ENCODE measurements at places on chromosomes 11 and 22.

DNA sequence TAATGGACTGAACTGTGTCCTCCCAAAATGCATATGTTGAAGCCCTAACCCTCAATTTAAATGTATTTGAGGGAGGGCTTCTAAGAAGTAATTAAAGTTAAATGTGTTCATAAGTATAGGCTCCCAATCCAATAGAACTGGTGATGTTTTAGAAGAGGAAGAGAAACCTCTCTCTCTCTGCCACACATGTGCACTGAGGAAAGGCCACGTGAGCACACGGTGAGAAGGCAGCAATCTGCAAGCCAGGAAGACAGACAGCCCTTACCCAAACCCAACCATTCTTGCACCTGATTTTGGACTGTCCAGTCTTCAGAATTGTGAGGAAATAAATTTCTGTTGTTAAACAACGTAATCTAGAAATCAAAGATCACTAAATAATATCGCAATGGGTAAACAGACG, 501.5 kb upstream of the ARHGAP42 start:
- DNase-seq: no peak

DNA sequence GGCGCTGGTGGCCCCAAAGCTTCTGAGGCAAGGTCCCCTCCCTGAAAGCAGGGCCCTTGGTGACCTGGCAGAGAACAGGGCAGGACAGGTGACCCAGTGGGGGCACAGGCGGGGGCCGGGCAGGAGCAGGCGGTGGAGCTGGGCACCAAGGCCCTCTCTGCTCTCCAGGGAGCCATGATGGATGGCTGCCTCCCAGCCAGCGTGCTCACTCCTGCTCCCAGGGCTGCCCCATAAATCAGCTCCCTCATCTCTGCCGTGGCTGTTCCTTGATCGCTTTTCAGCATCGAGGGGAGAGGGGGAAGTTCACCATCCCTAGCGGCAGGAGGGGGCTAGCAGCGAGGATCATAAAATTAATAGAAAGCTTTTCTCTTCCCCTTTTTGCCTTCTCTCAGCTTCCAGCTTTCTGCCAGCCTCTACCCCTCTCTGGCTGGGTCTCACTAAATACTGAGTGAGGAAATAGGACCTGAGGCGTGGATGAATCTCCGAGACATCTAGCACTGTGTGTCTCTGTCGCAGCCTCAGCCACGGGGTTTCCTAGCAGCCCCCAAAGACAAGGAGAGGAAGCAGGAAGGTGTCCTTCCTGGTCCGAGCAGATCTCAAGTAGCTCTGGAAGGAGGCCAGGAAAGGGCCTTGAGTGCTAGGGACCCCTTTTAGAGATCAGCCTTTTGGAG, 22.2 kb upstream of the ELFN2 start:
- DNase-seq: no peak

GRCh38 chr11:69947059-69947792, 128.0 kb upstream of the FGF3 start:
- DNase-seq: no peak

GRCh38 chr22:49179886-49180682, 647.6 kb downstream of the BRD1 start:
- no peak for DNase-seq

DNA sequence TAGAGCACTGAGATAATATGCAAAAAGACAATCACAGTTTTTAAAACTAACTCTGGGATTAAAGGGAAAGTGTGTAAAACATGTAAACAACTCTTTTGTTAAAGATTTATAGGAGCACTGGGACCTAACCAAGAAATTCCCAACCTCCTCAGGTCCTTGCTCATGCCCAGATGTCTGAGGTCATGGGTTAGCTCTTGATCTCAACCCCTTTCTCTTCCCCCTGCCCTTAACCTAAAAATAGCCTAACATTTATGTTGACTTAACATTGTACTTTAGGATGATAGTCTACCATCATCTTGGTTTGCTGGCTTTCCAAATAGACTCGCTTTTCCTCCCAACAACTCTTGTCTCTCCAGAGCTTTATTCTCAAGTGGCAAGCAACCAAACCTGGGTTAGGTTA, 258.2 kb upstream of the FAT3 start:
- no peak for DNase-seq

- no peak for DNase-seq
Observed at GRCh38 chr22:28379951-28380350, 299.7 kb downstream of the TTC28 start.

- DNase-seq: peak; percentile 44
Observed at GRCh38 chr22:46798366-46799350, 36.2 kb downstream of the TBC1D22A start.

DNA sequence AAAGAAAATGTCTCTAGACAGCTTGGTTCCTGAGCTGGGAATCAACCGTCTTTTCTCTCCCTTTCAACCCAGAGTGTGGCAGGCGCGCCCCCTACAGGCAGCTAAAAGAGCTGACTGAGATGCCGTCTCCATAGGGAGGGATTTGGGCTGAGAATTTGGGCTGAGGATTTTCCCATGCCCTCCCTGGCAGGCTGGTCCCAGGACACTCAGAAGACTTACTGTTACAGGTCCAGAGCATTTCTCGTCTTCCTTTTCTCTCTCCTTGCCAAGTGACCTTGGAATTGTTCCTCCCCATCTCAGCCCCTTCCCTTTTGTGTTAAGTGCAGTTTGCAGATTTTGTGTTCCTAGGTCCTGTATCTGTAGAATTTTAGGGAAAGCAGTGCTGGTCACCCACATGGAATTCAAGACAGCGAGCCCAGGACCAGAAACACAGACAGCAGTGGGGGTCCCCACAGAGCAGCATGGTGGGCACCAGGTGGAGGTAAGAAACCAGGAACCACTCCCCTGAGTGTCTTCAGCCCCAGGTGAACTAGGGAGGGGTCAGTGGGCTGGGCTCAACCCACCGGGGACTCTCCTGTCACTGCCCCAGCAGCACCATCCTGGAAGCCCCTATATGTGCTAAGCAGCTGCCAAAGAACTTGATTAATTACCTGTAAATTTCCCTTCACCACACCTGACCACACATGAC, 9.9 kb upstream of the IGLL5 start:
- DNase-seq: peak; percentile 51

- no peak for DNase-seq
Observed at GRCh38 chr11:99535406-99535805, 514.7 kb downstream of the CNTN5 start.

DNA sequence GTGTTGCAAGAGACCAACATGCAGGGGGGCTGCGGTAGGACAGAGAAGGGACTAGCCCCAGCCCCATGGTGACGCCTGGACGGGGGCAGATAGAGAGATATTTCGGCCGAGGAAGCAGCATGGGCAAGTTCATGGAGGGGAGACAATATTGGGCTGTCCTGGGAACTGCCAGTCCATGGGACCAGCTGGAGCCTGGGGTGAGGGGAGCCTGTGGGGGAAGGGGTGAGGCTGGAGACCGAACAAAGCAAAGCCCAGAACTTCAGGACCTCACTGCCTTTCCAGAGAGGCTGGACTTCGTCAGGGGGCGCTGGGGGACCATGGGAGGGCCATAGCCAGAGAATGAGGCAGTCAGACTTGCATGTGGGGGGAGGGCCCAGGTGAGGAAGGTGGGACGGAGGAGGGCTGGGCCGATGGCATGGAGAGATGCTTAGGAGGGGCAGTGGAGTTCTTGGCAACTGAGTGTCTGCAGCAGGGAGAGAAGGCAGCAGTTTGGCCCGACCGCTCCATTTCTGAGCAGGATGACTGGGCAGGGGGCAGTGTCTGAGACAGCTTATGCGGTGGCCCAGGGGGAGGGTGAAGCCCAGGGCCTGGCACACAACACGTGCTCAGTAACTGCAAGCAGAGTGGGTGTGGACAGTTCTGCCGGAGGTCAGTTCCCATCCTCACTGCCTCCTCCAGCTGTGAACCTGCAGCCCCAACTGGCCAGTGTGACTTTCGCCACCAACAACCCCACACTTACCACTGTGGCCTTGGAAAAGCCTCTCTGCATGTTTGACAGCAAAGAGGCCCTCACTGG, 712 bp downstream of the UPK3A start:
- DNase-seq: no peak

DNA sequence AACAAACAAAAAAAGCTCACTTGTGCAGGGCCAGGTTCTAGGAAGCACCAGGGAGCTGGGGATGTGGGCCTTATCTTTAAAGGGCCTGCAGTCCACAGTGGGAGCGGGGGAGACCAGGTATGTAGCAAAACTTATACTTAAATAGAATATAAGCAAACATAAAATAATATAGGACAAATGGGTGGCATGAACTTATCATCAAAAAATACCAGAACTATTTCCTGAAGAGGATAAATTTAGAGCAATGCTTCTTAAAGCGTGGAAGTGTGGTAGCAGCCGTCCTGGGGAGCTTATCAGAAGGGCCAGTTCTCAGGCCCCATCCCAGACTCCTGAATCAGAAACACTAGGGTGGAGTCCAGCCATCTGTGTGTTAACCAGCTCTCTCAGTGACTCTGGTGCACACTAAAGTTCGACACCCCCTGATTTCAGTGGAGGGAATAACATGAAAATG, 9.3 kb downstream of the VPS26B start:
- no peak for DNase-seq

DNA sequence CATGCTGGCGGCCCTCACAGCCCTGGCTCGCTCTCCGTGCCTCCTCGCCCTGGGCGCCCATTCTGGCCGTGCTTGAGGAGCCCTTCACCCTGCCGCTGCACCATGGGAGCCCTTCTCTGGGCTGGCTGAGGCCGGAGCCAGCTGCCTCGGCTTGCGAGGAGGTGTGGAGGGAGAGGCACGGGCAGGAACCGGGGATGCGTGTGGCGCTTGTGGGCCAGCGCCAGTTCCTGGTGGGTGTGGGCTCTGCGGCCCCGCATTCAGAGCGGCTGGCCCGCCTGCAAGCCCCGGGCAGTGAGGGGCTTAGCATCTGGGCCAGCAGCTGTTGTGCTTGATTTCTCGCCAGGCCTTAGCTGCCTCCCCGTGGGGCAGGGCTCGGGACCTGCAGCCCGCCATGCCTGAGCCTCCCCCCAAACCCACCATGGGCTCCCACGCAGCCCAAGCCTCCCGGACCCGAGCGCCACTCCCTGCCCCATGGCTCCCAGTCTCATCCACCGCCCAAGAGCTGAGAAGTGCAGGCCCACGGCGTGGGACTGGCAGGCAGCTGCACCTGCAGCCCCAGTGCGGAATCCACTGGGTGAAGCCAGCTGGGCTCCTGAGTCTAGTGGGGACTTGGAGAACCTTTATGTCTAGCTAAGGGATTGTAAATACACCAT, 163.4 kb upstream of the LRRC4C start:
- no peak for DNase-seq

- DNase-seq: no peak
Observed at GRCh38 chr11:34266090-34266912, 91.5 kb downstream of the ABTB2 start.

DNA sequence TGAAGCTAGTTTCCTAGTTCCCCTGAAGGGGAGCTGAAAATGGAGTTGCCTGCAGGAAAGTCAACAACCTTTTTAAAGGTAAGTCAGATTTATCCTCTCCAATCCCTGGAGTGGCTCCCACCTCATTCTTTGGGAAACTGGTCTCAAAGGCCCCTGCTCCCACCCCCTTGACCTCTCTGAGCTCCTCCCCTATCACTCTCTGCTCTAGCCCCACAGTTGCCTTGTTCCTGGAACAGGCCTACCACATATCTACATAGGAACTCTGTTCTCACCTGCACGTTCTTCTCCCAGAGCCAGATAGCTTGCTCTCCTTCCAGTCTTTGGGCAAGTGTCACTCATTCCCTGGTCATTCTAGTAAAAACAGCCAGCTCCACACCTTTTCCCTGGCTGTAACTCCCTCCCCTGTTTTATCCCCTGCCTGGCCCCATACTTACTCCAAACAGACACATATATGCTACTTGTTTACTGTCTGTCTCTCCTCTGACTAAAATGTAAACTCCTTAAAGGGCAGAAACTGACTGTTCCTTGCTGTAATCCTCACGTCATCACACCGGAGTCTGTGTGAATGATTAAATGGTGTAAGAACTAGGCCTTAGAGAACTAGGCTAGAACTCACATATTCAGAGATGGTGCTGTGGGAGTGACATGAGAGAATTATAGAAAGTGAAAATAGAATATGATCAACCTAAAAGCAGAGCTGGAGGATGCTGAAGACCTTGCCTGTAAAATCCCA, 53.3 kb downstream of the TCF20 start:
- no peak for DNase-seq

DNA sequence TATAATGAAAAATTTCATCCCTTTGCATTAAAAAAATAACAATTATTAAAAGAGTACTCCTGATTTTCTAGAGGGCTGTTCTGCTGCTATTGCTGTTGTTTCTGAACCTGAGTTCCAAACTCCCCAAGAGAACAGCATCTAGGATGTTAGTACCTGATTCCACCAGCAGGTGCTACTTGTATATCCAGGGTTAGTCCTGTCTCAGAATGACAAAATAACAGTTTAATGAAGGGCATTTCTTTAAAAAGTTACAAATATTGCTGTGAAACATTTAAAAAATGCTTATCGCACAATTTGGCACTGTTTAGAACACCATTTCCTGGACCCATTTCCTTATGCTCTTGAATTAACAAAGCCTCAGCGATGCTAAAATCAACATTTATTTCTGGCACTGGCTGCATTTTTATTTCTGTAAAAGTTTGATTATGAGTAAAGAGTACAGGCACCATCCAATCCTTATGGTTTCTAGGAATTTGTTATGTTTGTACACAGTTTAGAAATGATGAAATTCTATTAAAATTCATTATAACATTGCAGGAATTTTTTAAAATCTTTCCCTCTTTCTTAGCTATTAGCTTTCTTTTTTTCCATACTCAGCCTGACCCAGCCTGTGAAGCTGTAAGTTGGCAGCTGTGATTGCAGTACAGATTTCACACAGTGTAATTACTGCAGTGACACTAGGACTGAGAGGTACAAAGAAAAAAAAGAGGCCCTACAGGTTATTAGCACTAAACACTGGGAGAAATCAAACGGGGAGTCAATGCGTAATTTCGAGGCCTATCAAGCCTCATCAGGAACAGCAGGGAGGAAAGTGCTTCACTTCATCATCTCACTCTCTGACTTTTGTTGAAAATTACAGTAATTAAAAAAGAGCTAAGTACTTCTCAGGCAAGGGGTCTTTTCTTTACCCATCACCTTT, 208.8 kb downstream of the DCDC1 start:
- no peak for DNase-seq

GRCh38 chr11:86606836-86607481, 65.5 kb downstream of the ME3 start:
- DNase-seq: no peak

DNA sequence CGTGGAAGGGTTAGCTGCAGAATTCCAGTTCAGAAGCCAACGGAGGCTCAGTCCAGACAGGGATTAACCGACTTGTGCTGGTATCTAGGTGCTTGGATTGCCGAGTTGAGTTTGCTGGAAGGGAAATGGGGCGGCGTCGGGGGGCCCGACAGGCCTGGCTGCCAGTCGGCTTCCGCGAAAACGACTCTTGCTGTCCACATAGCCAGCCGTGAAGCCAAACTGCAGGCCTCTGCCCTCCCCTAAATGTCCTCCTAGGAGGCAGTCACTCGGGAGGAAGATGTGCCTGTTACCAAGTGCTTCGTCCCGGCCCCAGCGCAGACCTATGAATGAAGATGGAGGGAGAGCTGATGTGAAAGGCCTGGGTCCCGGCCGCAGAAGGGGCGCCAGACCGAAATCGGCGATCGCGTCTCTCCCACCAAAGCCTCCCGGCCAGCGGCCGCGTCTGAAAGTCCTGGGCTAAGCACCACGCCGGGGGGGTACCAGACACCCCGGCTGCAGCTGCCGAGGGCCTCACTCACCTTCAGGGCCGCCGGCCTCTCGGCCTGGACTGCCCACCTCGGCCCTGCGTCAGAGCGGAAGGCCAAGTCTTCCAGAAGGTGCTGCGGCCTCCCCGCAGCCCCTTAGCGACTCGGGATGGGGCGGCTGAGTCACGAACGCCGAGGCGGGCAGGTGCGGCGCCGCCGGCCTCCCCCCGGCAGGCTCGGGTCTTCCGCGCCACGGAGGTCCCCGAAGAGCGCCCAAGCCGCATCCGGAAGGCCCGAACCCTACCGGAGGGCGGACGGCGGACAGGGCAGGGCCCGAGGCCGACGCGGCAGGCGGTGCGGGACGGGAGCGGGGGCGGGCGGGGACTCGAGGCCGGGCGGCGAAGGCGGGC, 7.5 kb downstream of the DPAGT1 start:
- no peak for DNase-seq
